ENCODE measurements at places on chromosomes 1 and 21. TPM values are rescaled to one million over a fixed set of nuclear protein-coding genes. Genes with fewer than 3 reads are reported as not detected.

The TMEM54 gene
- total RNA-seq = 29.8 TPM

The KCNJ9 gene
- total RNA-seq = not detected

The CFAP74 gene
- not detected for total RNA-seq

The KIAA1614 gene
- total RNA-seq = 0.32 TPM

The THBS3 gene
- 15.2 TPM for total RNA-seq

DNA sequence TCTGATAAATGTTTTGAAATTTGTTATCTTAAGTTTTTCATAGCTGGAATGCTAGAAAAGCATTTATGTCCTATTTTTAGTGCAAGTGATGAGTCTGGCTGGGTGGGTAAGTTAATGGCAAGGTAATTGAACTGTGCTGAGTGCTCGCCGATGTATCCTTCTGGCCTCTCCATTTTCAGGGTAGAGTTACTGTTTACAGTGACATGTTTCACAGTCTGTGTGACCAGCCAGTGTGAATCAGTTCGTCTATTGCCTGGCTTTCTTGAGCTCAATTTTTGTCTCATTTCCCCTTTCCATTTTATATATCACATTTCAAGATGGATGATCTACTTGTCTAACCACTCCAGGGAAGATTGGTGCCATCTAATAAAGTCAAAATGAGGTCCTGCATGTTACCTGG is 44.1 kb downstream of the ITSN1 start:
- H3K4me3 ChIP-seq = no peak overlapping the region
- no peaks in the 10 kb centered on the region for H3K27me3 ChIP-seq
- DNase-seq = no peak
- peaks cover 29% of the 10 kb centered on the region for H3K4me1 ChIP-seq
- no peaks in the 10 kb centered on the region for H3K36me3 ChIP-seq
- H3K27ac ChIP-seq = no peak overlapping the region

- H3K27me3 ChIP-seq = no peaks in the 10 kb centered on the region
Measured at GRCh38 chr1:153607381-153607780, 5.6 kb downstream of the S100A16 start.

DNA sequence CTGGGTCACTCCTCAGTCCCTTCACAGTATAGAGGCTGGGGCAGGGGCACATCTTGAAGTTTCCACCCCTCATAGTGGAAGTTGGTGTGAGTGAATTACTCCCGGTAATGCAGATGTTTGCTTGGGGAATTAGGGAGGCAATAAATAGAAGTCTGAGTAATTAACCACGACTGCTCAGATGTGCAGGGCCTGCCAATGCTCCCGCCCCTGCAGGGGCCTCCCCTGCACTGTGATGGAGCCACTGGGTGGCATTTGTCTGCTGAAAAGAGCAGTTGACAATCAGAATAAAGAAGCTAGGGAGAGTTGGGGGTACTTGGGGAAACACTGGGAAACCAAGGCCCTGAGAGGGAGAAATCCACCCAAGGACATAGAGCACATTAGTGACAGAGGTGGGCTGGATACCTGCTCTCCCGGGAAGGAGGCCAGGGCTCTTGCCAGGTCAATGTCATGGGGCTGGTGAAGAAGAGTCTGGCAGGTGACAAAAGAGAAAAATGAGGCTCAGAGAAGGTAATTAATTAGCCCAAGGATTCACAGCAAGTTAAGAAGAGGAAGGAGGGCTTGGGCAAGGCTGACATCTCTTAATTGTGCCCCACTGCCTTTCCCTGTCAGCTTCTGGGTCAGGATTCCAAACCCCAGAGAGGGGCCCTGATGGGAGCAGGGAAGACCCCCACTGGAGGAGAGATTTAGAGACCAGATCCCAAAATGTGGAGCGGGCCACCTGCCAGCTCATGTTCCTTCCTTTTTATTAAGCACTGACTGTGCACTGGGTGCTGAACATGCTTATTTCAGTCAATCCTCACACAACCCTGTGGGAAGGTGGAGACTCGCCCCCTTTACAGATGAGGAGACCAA is 436.2 kb downstream of the MATN1 start:
- DNase-seq = no peak
- no peak overlapping the region for H3K4me3 ChIP-seq
- H3K27ac ChIP-seq = no peak overlapping the region
- H3K27me3 ChIP-seq = peaks cover 4% of the 10 kb centered on the region

- peaks cover 7% of the 10 kb centered on the region for H3K4me1 ChIP-seq
- H3K4me3 ChIP-seq = peak overlapping the region; percentile 2
- DNase-seq = no peak
- H3K27me3 ChIP-seq = no peaks in the 10 kb centered on the region
Measured at GRCh38 chr1:223102797-223103533, 40.1 kb downstream of the TLR5 start.

GRCh38 chr1:4265836-4266235 is 365.8 kb upstream of the C1orf174 start:
- no peak overlapping the region for H3K4me3 ChIP-seq
- H3K27me3 ChIP-seq = no peaks in the 10 kb centered on the region
- H3K4me1 ChIP-seq = no peaks in the 10 kb centered on the region
- DNase-seq = no peak

DNA sequence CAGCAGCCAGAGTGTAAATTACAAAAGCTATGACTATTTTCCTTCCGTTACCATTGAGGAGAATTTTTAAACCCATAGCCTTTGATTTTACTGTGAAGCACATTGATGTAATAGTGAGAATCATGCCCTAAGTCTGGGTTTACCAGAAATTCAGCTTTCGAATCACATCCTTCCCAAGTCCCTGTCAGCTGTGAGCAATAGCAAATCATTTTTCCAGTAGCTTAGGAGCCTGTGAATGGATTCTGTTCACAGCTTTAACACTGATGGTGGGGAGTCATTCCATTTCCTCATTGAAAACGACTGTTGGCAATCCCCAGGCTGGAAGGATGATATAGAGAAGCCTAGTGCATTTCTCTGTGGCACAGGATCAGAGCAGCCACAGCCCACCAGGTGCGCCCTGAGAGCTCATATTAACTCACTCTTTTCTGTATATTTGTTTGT is 82.2 kb upstream of the C1orf105 start:
- no peaks in the 10 kb centered on the region for H3K27me3 ChIP-seq
- H3K4me1 ChIP-seq = no peaks in the 10 kb centered on the region
- no peaks in the 10 kb centered on the region for H3K36me3 ChIP-seq
- H3K27ac ChIP-seq = no peak overlapping the region
- H3K4me3 ChIP-seq = no peak overlapping the region
- DNase-seq = no peak

- no peak overlapping the region for H3K27ac ChIP-seq
- H3K36me3 ChIP-seq = peaks cover 7% of the 10 kb centered on the region
- DNase-seq = no peak
- H3K27me3 ChIP-seq = no peaks in the 10 kb centered on the region
- no peak overlapping the region for H3K4me3 ChIP-seq
Measured at GRCh38 chr1:64675718-64676345, 69.0 kb upstream of the RAVER2 start.

GRCh38 chr1:174971902-174972301 is 27.8 kb upstream of the CACYBP start:
- H3K4me1 ChIP-seq = peaks cover 4% of the 10 kb centered on the region
- H3K27me3 ChIP-seq = no peaks in the 10 kb centered on the region
- H3K36me3 ChIP-seq = no peaks in the 10 kb centered on the region
- no peak overlapping the region for H3K27ac ChIP-seq
- DNase-seq = no peak
- H3K4me3 ChIP-seq = no peak overlapping the region

DNA sequence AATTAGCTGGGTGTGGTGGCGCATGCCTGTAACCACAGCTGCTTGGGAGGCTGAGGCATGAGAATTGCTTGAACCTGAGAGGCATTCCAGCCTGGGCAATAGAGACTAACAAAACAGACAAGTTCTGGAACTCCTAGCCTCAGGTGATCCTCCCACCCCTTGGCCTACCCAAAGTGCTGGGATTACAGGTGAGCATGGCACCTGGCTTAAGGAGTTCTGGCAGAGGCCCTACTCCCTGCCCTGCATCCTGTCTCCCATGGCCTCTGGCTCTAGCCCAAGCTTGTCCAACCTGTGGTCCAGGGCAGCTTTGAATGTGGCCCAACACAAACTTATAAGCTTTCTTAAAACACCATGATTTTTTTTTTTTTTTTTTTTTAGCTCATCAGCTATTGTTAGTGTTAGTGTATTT is 20.4 kb downstream of the TOMM20 start:
- H3K36me3 ChIP-seq = no peaks in the 10 kb centered on the region
- no peaks in the 10 kb centered on the region for H3K27me3 ChIP-seq
- H3K27ac ChIP-seq = no peak overlapping the region
- DNase-seq = no peak

DNA sequence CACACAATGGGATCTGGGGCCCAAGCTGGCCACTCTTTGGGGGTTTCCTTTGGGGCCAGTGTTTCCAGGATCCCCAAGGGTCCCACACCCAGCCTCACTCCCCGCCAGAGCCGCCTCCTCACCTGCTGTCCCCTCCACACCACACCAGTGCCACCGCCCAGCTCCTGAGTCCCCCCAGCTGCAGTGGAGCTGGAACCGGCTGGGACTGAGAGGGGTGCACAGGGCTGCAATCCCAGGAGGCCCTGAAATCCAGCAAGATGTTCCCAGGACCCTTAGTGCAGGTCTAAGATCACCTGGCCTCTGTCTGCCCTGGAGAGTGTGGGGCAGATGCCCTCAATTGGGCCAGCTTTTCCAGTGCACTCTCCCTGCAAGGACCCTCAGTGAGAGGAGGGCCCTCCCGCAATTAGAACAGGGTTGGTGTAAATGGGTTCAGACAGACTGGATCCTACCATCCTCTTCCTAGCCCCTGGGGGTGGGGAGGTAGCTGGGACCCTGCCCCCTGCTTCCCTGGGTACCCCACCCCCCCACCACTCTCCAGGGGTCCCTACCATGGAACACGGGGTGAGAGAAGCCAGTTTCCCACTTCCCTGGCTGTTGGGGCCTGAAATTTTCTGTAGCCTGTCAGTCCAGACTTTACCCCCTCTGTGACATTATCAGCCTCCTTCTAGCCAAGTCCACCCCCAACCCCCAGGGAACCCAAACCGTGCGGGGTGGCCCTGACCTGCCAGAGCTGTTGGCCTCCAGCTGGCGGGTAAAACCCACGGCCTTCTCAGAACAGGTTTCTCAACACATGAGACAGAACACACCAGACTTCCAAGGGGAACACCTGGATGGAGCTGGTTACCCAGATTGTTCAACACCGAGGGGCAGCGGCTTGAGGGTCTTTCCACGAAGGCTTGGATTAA is 7.0 kb downstream of the KRTAP10-12 start:
- no peak overlapping the region for H3K27ac ChIP-seq
- no peak overlapping the region for H3K4me3 ChIP-seq
- no peaks in the 10 kb centered on the region for H3K4me1 ChIP-seq
- DNase-seq = no peak

DNA sequence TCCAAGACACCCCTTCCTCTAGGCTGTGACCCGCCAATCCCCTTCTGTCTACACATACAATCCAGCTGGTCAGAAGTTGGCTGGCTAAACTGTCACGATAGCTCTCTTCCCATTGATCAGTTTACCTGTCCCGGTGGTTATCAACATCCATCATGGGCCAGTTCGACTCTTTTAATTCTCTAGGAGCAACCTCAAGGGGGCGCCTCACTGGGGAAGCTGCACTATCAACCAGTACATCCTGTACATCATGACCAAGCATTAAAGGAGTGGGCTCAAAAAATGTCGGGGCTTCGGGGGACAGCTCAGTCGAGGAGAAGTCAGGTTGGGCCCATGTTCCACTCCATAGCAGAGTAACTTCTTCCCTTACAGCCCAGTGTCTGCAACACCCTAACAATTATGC is 53.2 kb upstream of the B3GALNT2 start:
- H3K27me3 ChIP-seq = no peaks in the 10 kb centered on the region
- H3K27ac ChIP-seq = no peak overlapping the region
- no peak for DNase-seq
- H3K4me3 ChIP-seq = no peak overlapping the region
- no peaks in the 10 kb centered on the region for H3K4me1 ChIP-seq

- H3K4me1 ChIP-seq = no peaks in the 10 kb centered on the region
- no peak for DNase-seq
- no peaks in the 10 kb centered on the region for H3K36me3 ChIP-seq
- H3K4me3 ChIP-seq = no peak overlapping the region
- no peak overlapping the region for H3K27ac ChIP-seq
Measured at GRCh38 chr1:182270731-182271130, 120.9 kb downstream of the GLUL start.
